Panc1 (cell line): ENCODE measurements at places on chromosomes 11 and 22. TPM values are rescaled to one million over a fixed set of nuclear protein-coding genes. Genes with fewer than 3 reads are reported as not detected.

- no peaks in the 10 kb centered on the region for H3K36me3 ChIP-seq
- H3K4me1 ChIP-seq = peaks cover 6% of the 10 kb centered on the region; the same call in 1 of the 2 replicates
- H3K27me3 ChIP-seq = no peaks in the 10 kb centered on the region
- no peak overlapping the region for H3K27ac ChIP-seq
Measured at GRCh38 chr11:9232482-9232881, 32.7 kb downstream of the DENND5A start.

- DNase-seq = no peak
- no peak overlapping the region for H3K27ac ChIP-seq
- H3K36me3 ChIP-seq = peaks cover 33% of the 10 kb centered on the region
Measured at GRCh38 chr11:13713982-13714381, 45.5 kb downstream of the FAR1 start.

DNA sequence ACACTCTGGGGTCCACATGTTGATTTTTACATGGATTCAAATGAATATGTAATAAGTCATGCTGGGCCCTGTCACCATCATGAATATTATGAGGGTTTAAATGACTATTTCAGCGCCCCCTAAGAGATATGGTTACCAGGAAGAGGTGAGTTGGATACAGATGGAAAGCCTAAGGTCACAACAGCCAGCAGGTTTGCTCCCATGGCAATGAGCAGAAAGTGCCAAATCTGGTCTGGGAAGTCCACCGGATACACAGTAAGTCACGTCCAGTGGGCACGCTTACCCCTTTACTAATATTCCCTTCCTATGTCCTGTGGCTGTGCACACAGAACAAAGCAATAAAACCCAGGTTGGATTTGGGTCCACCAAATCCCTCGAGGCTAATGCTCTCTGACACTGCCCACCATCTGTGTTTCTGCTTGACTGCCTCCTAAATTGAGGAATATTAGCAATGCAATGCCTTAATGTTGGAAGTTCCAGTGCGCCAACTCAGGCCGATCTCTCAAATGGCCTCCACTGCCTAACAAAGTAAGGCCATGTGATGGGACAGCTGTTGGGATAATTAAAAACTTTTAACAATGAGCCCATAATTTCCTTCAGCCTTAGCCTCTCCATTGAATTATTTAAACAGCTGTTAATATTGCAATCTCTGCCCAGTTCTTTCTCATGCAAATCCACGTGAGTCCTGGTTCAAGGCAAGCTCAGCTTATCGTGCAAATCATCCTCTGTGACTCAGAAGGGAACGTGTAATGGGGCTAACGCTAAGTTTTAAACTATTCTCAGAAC lies 97.6 kb downstream of the SLC1A2 start:
- no peak overlapping the region for H3K4me3 ChIP-seq
- no peak for DNase-seq
- no peaks in the 10 kb centered on the region for H3K36me3 ChIP-seq
- no peaks in the 10 kb centered on the region for H3K4me1 ChIP-seq
- H3K27ac ChIP-seq = no peak overlapping the region

GRCh38 chr22:50361688-50362087 lies 18.6 kb downstream of the PPP6R2 start:
- no peaks in the 10 kb centered on the region for H3K27me3 ChIP-seq
- H3K36me3 ChIP-seq = no peaks in the 10 kb centered on the region
- H3K4me1 ChIP-seq = peaks cover 5% of the 10 kb centered on the region
- no peak overlapping the region for H3K4me3 ChIP-seq
- DNase-seq = no peak

SCGB1A1 gene
- total RNA-seq = 1.1 TPM

CFAP300 gene
- 6.4 TPM for total RNA-seq

DNA sequence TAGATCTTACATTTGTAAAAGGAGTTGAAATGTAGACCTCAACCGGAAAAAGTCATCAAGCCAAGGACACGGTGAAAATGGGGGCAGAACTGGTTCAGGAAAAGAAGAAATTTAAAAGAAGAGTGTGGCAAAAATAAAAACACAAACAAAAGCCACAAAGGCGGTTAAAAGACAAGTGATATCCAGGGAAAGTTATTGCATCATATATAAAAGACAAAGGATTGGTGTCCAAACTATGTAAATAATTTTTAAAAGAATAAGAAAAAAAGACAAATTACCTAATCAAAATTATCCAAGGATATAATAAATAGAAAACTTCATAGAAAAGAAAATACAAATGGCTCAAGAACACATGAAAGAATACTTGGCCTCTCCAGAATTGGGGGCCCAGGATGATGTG lies 45.1 kb upstream of the OPCML start:
- no peak overlapping the region for H3K4me3 ChIP-seq
- no peak for DNase-seq
- no peaks in the 10 kb centered on the region for H3K27me3 ChIP-seq
- no peaks in the 10 kb centered on the region for H3K36me3 ChIP-seq
- no peak overlapping the region for H3K27ac ChIP-seq
